Stimulated activated CD4-positive, alpha-beta T cell treated with anti-CD3 and anti-CD28 coated beads, TNF-alpha, amount 100 ng/mL, for 48 hours (primary cell): ENCODE measurements at places on chromosomes 1 and 21.

- no peak for DNase-seq
These were observed 527.1 kb downstream of the MRPL39 start for GRCh38 chr21:25080141-25080540.

DNA sequence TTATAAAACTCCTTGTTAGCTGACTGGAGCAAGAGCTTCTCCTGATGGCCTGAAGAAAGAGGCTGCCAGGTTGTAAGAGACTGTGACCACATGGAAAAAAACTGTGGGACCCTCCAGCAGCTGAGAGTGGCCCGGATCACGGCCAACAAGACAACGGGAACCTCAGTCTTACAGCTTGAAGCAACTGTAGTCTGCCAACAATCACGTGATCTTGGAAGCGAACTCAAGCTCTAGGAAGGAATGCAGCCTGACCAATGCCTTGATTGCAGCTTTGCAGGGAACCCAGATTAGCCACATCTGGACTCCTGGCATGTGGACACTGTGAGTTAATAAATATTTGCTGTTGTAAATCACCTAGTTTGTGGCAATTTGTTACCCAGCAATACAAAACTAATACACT, 442.6 kb upstream of the PRMT6 start:
- no peak for DNase-seq

DNA sequence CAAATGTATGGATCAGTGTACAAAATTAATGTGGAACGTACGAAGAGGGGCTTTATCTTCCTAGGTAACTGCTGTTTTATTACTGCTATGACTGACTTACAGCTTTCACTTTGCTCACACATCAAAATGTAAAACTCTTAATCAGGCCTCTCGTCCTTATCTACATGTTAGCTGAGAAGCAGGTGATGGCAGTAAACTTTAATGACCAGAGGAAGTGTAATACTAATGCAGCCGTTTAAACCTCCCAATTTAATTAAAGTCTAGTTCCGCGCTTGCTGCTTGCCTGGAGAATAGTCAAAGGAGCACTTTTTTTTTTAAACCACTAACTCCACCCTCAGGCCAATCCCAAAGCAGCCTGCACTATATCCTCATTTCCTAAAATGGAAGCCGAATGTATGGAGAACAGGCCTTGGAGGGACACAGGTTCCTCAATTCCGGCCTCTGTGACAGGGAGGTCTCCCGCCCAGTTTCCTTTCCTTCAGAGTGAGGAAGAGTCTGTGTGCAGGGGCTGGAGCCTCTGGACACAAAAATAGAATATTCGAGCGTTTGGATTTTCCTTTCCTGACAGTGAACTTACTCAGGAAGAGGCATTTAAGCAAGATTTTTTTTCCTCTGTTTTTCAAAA, 36.7 kb upstream of the RASAL2 start:
- no peak for DNase-seq

DNA sequence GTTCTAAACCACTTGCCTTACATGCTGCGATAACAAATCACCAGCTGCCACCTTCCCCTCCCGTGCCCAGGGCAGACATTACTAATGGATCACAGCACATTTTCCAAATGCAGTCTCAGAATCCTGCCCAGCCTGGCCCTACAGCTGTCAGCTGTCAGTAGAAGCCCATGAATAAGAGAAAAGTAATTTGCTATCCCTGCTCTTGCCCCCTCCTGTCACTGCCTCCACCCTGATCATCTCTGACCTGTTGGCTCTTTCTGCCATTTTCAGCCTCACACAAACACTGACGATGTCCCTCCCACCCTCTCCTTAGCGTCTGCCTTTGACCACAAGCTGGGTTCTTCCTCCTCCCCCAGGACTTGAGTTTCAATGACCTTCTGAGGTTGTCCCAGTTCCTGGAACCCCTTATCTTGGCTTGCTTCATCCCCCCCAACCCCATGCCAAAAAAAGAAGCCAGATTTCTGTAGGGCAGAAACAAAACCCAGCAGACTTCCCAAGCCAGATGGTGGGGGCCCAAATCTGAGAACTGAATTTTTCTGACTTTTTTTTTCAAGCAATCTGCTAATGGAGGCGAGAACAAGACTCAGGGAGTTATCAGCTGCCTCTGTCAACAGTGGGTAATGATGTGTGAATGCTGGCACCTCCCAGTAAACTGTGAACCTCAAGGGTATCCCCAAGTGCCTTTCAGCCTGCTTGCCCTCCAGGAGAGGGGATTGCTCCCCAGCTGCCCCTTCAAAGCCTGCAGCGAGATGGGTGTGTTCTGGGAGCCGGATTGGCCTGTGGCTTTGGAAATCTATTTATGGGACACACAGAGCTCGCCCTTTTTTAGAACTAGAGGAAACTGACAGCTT, 216.5 kb upstream of the VAMP3 start:
- no peak for DNase-seq

- no peak for DNase-seq
These were observed 46.5 kb downstream of the OLFML3 start for GRCh38 chr1:114025609-114026401.

DNA sequence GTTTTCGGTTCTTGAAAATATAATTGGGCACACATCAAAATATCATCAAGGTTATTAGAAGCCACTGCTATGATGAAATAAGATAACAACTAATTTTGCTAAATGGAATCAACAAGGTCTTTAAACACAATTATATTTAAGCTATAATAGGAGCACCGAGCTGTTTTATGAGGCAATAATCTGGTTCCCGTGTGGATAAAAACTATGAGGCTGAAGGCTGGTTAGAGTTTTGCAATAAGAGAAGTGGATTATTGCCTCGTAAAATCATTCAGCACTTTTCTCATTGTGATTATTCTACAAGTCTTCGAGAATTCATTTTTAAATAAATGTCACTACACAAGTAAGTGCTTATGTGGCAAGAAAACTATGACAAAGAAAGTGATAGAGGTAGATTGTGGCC, 975.7 kb upstream of the ADGRL2 start:
- no peak for DNase-seq

DNA sequence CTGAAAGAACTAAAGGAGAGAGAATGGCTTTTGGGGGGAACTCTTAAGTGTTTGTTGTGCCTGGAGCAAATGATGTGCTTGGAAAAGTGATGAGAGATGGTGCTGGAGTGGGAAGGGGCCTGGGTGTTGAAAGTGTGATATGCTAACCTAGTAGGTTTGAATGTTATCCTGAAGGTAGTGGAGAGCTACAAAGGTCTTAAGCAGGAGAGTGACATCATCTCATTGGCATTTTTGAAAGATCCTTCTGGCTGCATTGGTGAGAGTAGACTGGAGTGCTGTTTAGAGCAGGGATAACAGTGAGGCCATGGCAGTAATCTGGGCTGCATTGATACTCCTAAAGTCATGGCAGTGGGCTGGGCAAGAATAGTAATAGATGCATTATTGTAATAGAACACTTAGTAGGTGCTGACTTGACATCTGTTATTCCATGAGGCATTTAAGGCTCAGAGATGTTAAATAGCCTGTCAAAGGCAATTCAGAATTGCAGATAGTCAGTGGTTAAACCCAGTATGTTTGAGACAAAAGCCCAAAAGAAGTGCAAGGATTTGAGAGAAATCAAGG, 44.5 kb downstream of the MDM4 start:
- no peak for DNase-seq

DNA sequence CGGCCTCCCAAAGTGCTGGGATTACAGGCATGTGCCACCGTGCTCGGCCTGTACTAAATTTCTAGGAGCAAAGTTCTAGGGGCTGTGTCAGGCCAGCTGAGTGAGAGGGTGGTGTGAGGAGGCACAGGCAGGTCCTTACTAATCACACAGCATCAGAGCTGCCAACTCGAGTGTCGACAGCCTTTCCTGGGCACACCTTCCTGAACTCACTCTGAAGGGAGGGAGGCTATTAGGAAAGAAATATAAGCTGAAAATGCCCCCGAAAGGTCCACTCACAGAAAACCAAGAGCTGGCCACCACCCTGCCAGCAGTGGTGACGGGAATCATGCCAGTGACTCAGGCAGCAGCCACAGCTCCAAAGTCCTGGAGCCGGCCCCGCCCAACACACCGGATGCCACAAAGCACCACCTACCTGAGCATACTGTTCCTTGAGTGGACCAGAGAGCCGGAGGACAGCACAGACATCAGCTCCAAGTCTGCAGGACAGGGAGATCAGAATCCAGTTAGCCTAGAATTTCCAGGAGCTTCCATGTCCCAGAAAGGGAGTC, 4.5 kb downstream of the PMVK start:
- DNase-seq: no peak

GRCh38 chr1:162704673-162705424, 72.6 kb downstream of the DDR2 start:
- DNase-seq: no peak

DNA sequence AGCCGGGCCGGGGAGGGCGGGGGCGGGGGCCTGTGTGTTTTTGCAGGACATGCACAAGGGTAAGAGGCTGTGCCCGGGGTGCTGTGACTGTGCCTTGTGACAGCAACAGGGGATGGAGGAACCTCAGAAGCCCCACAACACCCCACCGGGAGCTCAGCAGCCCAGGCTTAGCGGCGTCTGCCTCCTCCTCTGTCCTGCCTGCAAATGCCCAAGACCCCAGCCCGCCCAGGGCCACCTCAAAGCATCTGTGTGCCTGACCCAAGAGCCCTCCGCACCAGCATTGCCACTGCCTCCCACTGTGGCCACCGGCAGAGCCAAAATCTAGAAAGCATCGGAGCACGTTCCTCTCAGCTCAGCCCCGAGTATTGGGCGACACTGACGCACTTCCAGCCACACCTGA, 2.7 kb upstream of the ACTRT2 start:
- no peak for DNase-seq

DNA sequence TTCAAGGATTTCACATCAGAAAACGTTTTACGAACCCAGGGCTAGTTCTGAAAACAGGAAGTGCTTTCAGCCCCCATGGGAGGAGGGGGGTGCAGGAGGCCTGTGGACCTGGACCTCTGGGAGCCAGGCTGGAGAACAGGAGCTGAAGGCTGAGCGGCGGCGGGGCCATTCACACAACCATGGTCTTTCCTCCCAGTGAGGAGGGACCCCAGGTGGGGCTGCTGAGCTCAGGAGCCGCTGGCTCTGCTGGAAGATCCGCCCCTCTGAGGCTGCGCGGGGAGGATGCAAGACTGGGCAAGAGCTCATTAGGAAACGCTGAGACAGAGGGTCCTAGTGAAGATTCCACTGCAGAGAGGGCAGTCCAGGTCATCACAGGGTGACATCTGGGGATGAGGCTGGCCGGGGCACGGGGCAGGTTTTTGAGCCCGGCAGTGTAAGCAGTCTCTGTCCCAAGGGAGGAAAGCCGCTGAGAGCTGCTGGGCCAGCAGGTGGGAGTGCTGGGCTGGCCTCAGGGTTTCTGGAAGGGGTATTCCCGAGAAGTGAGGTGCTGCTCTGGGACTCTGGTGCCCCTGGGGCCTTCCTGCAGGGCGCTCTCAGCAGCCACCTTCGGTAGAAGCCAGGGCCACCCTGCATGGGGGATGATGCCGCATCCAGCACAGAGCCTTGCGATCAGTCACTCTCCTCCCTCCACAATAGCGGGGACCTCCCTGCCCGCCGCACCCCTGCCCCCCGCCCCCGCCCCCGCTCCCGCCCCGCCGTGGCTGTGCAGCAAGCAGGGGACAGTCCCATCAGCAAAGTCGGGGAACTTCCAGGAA, 7.5 kb downstream of the MX2 start:
- peak; percentile 21 for DNase-seq

DNA sequence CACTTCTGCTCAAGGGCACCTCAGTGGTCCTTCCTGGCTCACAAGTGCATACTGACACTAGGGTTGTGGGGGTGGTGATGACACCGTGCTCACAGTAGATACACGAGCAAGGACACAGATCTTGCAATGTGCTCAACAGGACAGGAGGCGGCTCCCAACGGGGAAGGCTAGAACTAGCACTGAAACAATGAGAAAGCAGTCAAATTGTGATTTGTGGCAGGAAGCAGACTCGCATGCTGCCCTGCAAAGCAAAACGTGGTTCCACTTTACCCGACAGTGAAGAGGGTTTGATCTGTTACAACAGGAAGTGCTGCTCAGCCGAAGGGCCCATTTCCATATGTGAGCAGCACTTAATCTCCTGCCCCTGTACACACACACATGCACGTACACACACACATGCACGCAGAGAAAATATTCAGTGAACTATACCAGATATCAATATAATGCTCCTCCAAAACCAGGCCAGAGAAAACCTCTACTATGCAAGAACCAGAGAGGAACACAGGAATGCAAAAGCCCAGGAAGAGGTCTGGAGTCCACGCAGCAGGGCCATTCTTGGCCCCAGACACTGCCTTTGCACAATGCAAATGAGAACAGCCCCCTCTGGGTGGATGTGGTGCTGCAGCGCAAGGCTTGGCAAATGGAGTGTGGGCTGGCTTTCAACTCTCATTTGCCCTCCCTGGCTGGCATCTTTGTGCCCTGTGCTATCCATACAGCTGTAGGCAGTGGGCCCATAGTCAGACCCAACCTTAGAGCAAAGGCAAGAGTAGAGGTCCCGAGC, 47.1 kb downstream of the KANK4 start:
- peak; percentile 45 for DNase-seq

DNA sequence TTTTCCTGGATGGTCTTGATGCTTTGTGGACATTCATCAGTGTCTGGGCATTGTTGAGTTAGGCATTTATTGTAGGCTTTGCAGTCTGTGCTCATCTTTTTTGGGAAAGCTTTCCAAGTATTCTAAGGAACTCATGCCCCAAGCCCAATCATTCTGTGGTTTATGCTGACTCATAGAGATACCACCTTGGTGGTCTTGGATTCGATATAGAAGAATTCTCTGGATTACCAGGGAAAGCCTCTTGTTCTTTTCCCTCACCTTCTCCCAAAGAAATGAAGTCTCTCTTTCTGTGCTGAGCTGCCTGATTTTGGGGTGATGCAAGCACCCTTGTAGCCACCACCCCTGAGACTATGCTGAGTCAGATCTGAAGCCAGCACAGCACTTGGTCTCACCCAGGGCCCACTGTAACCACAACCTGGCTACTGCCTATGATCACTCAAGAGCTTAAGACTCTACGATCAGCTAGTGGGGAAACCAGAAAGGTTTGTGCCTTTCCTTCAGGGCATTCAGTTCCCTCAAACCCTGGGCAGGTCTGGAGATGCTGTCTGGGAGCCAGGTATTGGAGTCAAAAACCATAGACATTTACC, 422.6 kb downstream of the NUF2 start:
- no peak for DNase-seq

DNA sequence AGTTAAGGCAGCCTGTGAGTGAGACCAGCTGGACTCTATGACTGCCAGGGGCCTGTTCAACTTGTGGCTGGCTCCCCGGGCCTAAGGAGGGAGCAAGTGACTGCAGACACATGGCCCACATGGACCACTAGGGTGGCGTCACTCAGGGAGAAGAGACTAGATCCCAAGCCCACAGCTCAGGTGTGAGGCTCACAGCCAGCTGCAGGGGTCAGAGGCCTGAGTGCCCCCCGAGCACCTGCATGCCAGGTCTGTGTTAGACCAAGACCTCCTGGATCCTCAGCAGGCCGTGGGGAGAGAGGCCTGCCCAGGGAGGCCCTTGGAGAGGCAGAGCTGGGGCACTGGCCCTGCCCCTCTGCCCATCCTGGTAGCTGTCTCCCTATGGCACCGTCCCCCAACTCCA, 142.4 kb upstream of the RUNX3 start:
- no peak for DNase-seq

DNA sequence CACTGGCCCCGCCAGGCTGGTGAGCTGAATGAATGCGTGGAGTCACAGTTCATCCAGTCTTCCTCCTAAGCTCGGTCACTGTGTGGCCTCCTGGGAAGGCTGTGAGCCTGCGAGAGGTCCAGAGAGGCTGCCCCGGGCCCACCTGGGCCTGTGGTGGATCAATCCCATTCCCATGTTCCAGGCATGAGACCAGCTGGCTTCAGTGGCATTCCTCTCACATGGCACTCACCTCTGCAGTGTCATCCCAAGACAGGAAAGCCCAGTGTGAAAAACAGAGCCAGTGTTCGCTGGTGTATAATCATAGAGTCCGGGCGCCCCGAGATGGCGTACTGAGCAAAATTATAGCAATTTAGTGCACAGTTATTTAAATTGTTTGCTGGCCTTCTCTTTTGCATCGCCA, 37.6 kb upstream of the EPHA8 start:
- DNase-seq: no peak
